ENCODE measurements at places on chromosomes 12 and 14. TPM values are rescaled to one million over a fixed set of nuclear protein-coding genes. Genes with fewer than 3 reads are reported as not detected.

NKX2-8 gene
- not detected for polyA plus RNA-seq

POTEG gene
- not detected for polyA plus RNA-seq

BBOF1 gene
- 47.7 TPM for polyA plus RNA-seq

CEBPE gene
- not detected for polyA plus RNA-seq

TSPAN8 gene
- not detected for polyA plus RNA-seq

R3HDM2 gene
- 11.1 TPM for polyA plus RNA-seq

ZNF10 gene
- polyA plus RNA-seq = 52.3 TPM

TMTC2 gene
- polyA plus RNA-seq = 20.3 TPM

GPD1 gene
- polyA plus RNA-seq = 1.5 TPM

IL31 gene
- polyA plus RNA-seq = not detected

IL26 gene
- not detected for polyA plus RNA-seq

CD69 gene
- 0.70 TPM for polyA plus RNA-seq

HOXC12 gene
- not detected for polyA plus RNA-seq

YARS2 gene
- 26.5 TPM for polyA plus RNA-seq

Data from neural cell (in vitro differentiated cells).